ENCODE measurements at places on chromosomes 16 and 17. TPM values are rescaled to one million over a fixed set of nuclear protein-coding genes. Genes with fewer than 3 reads are reported as not detected.

The SLC16A6 gene
- 35.9 TPM for total RNA-seq

The GUCY2D gene
- total RNA-seq = 0.10 TPM

The TBC1D3K gene
- not detected for total RNA-seq

The CA4 gene
- total RNA-seq = not detected

The C16orf54 gene
- 87.9 TPM for total RNA-seq

The SEC14L5 gene
- 1.6 TPM for total RNA-seq

The LITAFD gene
- not detected for total RNA-seq

The KIFC3 gene
- total RNA-seq = 5.8 TPM

The CX3CL1 gene
- total RNA-seq = not detected

The MYH13 gene
- total RNA-seq = not detected

The TMEM204 gene
- total RNA-seq = 12.6 TPM

The HSD11B2 gene
- not detected for total RNA-seq

The ACAP1 gene
- total RNA-seq = 107 TPM

The ABCC11 gene
- 0.52 TPM for total RNA-seq

The MYO15B gene
- total RNA-seq = 75.9 TPM

The CRHR1 gene
- not detected for total RNA-seq

The TPSAB1 gene
- total RNA-seq = not detected

The CDH8 gene
- not detected for total RNA-seq

The SCNN1G gene
- not detected for total RNA-seq

The RHBDL1 gene
- total RNA-seq = 0.84 TPM

The LPCAT2 gene
- total RNA-seq = 13.0 TPM

The CANT1 gene
- total RNA-seq = 28.1 TPM

The GNG13 gene
- not detected for total RNA-seq

The TP53TG3B gene
- total RNA-seq = 0.21 TPM

The ALDH3A1 gene
- not detected for total RNA-seq

The KCNJ18 gene
- not detected for total RNA-seq

The XYLT1 gene
- 19.4 TPM for total RNA-seq

The KCNH4 gene
- under 0.01 TPM for total RNA-seq

The MAF gene
- 9.1 TPM for total RNA-seq

The EIF3C gene
- 50.6 TPM for total RNA-seq

The SALL1 gene
- total RNA-seq = not detected

The ADGRG3 gene
- 1.7 TPM for total RNA-seq

The GCGR gene
- not detected for total RNA-seq

The KRT13 gene
- 0.73 TPM for total RNA-seq

The TERB1 gene
- total RNA-seq = 0.42 TPM

The SKAP1 gene
- 40.1 TPM for total RNA-seq

The DNAAF8 gene
- total RNA-seq = not detected

The CPNE7 gene
- 0.52 TPM for total RNA-seq

The SEPTIN12 gene
- total RNA-seq = not detected

The SHISA9 gene
- total RNA-seq = not detected

The AGRP gene
- not detected for total RNA-seq

The CCDC102A gene
- total RNA-seq = 1.9 TPM

The DPEP2 gene
- 17.2 TPM for total RNA-seq

The KRT20 gene
- not detected for total RNA-seq

The COQ9 gene
- 5.6 TPM for total RNA-seq

The KLHL10 gene
- total RNA-seq = not detected

The SCIMP gene
- 5.5 TPM for total RNA-seq

The KRTAP3-1 gene
- not detected for total RNA-seq

The DOC2B gene
- total RNA-seq = 0.10 TPM

The ZNF287 gene
- total RNA-seq = 3.3 TPM

The SREBF1 gene
- total RNA-seq = 61.9 TPM

The NOG gene
- 12.0 TPM for total RNA-seq

The KRTAP2-1 gene
- not detected for total RNA-seq

The TPSB2 gene
- not detected for total RNA-seq

The HASPIN gene
- total RNA-seq = 0.52 TPM

The PRR29 gene
- 0.21 TPM for total RNA-seq

The TPSD1 gene
- not detected for total RNA-seq

The CCDC144A gene
- 3.8 TPM for total RNA-seq

Measured in mononuclear cell (primary cell).